A549 treated with Mapracorat at 1 μM for 4 hours (cell line): ENCODE measurements at places on chromosomes 5 and 9. TPM values are rescaled to one million over a fixed set of nuclear protein-coding genes. Genes with fewer than 3 reads are reported as not detected.

C5orf58 gene
- not detected in 5 replicates for total RNA-seq

FGFR4 gene
- 15.1 to 25.5 TPM (median 22.5 TPM) in 5 replicates for total RNA-seq

TGFBI gene
- 1,374 to 2,017 TPM (median 1,715 TPM) in 5 replicates for total RNA-seq

GDNF gene
- 0.05 to 0.07 TPM in 2 of 5 replicates, not detected in the others for total RNA-seq

PCDHB12 gene
- 0.06 TPM in 1 of 5 replicates, not detected in the others for total RNA-seq

QSOX2 gene
- 22.2 to 27.8 TPM (median 27.2 TPM) in 5 replicates for total RNA-seq

AIF1L gene
- total RNA-seq, result 1.3 to 1.8 TPM (median 1.7 TPM) in 5 replicates

LIFR gene
- total RNA-seq, result 5.0 to 8.1 TPM (median 6.6 TPM) in 5 replicates
